ENCODE measurements at places on chromosomes 2 and 18. TPM values are rescaled to one million over a fixed set of nuclear protein-coding genes. Genes with fewer than 3 reads are reported as not detected.
A peak's percentile ranks its signal among the peaks of the same experiment; 100 is the strongest.

DNA sequence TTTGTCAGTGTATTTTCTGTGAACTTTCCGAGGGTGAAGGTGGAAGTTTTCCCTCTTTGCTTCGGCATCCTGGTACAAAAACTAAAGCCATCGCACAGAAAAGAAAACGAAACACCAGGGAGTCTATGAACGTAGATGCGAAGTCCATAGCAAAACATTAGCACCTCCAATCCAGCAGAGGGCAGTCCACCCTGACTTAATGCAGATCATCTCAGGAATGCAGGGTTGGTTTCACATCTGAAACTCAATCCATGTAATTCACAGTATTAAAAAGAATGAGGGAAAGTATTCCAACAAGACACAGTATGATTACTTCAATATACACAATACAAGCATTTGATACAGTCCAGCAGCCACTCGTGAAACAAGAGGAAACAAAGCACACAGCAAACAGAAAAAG lies 70.8 kb downstream of the RTP5 start:
- H3K4me1 ChIP-seq = no peaks in the 10 kb centered on the region
- H3K4me3 ChIP-seq = no peak overlapping the region
- H3K36me3 ChIP-seq = peaks cover 15% of the 10 kb centered on the region
- H3K27ac ChIP-seq = no peak overlapping the region
- H3K27me3 ChIP-seq = no peaks in the 10 kb centered on the region
- no peak for DNase-seq

- H3K27ac ChIP-seq = peak overlapping the region; percentile 94
- no peaks in the 10 kb centered on the region for H3K27me3 ChIP-seq
- H3K4me3 ChIP-seq = peak overlapping the region; percentile 52
- H3K4me1 ChIP-seq = peaks cover 30% of the 10 kb centered on the region
Observed at GRCh38 chr2:231604101-231604684, 11.5 kb downstream of the TEX44 start.

DNA sequence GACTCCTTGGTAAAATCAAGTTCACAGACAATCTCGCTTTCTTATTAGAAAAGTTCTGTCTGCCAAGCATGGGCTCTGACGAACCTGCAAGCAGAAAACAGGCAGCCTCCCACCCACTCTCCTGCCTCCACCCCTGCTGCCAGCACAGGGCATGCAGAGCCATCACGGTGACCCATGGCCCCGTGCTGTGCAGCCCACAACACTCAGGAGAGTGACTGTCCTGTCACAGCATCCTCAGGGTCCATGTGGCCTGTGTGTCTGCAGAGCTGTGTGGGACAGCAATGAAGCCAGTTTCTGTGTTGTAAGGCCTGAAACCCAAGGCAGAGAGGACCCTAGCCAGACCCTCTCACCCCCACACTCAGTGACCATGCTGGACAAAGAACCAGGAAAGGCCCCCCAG lies 46.2 kb downstream of the TFCP2L1 start:
- H3K4me1 ChIP-seq = no peaks in the 10 kb centered on the region
- H3K27me3 ChIP-seq = peaks cover 4% of the 10 kb centered on the region
- no peak for DNase-seq
- H3K36me3 ChIP-seq = peaks cover 5% of the 10 kb centered on the region

DNA sequence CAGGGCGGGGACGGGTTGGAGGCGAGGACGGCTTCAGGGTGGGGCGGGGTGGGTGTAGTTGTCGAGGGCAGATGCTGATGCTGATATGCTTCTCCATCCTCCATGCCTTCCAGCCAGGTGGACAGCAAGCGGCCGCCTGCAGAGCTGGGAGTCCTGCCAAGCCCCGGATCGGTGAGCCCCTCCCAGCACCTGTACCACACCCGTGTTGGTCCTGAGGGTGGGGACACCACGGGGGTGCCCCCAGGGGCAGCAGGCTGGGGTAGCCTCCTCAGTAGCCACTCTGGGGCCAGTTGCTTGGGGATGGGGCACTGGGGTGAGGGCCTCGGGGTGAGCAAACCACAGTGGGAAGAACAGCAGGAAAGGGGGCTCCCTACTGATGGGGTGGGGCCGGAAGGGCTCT lies 2.6 kb downstream of the ANO7 start:
- no peaks in the 10 kb centered on the region for H3K27me3 ChIP-seq
- no peaks in the 10 kb centered on the region for H3K36me3 ChIP-seq
- no peaks in the 10 kb centered on the region for H3K4me1 ChIP-seq
- H3K27ac ChIP-seq = no peak overlapping the region
- no peak overlapping the region for H3K4me3 ChIP-seq
- DNase-seq = no peak

- peak overlapping the region; percentile 78 for H3K4me3 ChIP-seq
- DNase-seq = peak; percentile 74
- no peaks in the 10 kb centered on the region for H3K36me3 ChIP-seq
Observed at GRCh38 chr18:34867520-34867919, 157.4 kb downstream of the DTNA start.

The CAPN14 gene
- 0.25 TPM for total RNA-seq

The KHK gene
- total RNA-seq = 5.3 TPM

The PRKAG3 gene
- total RNA-seq = not detected

GRCh38 chr2:176150584-176151441 lies 537 bp upstream of the HOXD4 start:
- H3K27me3 ChIP-seq = peaks cover 46% of the 10 kb centered on the region
- no peak overlapping the region for H3K27ac ChIP-seq
- H3K4me1 ChIP-seq = no peaks in the 10 kb centered on the region
- H3K36me3 ChIP-seq = no peaks in the 10 kb centered on the region
- H3K4me3 ChIP-seq = no peak overlapping the region

GRCh38 chr2:205704127-205704741 lies 21.9 kb downstream of the NRP2 start:
- no peaks in the 10 kb centered on the region for H3K27me3 ChIP-seq
- no peak overlapping the region for H3K27ac ChIP-seq
- no peak overlapping the region for H3K4me3 ChIP-seq
- H3K36me3 ChIP-seq = peaks cover 5% of the 10 kb centered on the region
- no peak for DNase-seq
- H3K4me1 ChIP-seq = peaks cover 35% of the 10 kb centered on the region

The CRACDL gene
- 2.1 TPM for total RNA-seq

All from glutamatergic neuron (in vitro differentiated cells).